Sciatic nerve (tissue), 2 donors: ENCODE measurements at places on chromosomes 16 and 17. TPM values are rescaled to one million over a fixed set of nuclear protein-coding genes. Genes with fewer than 3 reads are reported as not detected.
A peak's percentile ranks its signal among the peaks of the same experiment; 100 is the strongest.

Gene OGFOD3
- total RNA-seq: 23.5 TPM

- no peak for DNase-seq
Observed at GRCh38 chr17:49944273-49944870, 24.6 kb upstream of the DLX4 start.

DNA sequence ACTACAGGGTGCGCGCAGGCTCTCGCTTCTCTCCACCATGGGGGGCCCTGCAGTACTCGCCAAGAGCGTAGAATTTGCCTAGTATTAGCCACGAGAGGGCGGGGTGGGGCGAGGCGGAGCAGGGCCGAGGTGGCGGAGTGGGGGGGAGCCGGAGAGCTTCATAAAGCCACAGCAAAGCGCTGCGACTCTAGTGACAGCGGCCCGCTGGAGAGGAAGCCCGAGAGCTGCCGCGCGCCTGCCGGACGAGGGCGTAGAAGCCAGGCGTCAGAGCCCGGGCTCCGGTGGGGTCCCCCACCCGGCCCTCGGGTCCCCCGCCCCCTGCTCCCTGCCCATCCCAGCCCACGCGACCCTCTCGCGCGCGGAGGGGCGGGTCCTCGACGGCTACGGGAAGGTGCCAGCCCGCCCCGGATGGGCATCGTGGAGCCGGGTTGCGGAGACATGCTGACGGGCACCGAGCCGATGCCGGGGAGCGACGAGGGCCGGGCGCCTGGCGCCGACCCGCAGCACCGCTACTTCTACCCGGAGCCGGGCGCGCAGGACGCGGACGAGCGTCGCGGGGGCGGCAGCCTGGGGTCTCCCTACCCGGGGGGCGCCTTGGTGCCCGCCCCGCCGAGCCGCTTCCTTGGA is at the start of gene TBX21:
TBX21 (plus strand) TSS at position 190 of the 627 bp plus-strand sequence; CDS start at position 409, 219 bp downstream.
- DNase-seq: no peak

- DNase-seq: no peak
Observed at GRCh38 chr16:2364638-2365210, 24.2 kb upstream of the ABCA3 start.

- no peak for DNase-seq
Observed at GRCh38 chr16:30904114-30904780, 7.8 kb downstream of the CTF1 start.

DNA sequence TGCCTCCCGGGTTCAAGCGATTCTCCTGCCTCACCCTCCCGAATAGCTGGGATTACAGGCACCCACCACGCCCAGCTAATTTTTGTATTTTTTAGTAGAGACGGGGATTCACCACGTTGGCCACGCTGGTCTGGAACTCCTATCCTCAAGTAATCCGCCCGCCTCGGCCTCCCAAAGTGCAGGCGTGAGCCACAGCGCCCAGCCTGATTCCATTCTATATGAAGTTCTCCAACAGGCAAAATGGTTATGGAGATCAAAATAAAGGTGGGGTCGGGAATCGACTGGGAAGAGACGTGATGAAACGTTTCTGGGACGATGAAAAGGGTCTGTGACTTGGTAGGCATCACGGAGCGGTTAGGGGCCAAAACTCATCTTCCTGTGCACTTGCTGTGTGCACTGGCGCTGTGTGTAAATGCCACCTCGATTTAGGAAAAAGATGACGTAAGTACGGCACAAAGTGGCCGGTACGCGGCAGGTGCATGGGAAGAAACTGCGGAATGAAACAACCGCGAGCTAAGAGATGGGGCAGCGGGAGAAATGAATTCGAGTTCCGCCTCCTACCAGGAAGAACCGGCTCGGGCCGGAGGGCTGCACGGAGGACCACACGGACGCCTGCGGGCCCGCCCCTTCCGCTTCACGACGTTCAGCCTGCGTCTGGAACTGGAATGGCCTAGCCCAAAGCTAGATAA is 1.6 kb downstream of the TP53 start:
- DNase-seq: peak; percentile 96

- no peak for DNase-seq
Observed at GRCh38 chr17:17730250-17730935, 49.1 kb downstream of the RAI1 start.

Gene CASKIN1
- total RNA-seq: 1.6 TPM

GRCh38 chr17:34840750-34841149 is 120.5 kb downstream of the CCT6B start:
- DNase-seq: no peak

Gene CD300LB
- total RNA-seq: 1.2 TPM

DNA sequence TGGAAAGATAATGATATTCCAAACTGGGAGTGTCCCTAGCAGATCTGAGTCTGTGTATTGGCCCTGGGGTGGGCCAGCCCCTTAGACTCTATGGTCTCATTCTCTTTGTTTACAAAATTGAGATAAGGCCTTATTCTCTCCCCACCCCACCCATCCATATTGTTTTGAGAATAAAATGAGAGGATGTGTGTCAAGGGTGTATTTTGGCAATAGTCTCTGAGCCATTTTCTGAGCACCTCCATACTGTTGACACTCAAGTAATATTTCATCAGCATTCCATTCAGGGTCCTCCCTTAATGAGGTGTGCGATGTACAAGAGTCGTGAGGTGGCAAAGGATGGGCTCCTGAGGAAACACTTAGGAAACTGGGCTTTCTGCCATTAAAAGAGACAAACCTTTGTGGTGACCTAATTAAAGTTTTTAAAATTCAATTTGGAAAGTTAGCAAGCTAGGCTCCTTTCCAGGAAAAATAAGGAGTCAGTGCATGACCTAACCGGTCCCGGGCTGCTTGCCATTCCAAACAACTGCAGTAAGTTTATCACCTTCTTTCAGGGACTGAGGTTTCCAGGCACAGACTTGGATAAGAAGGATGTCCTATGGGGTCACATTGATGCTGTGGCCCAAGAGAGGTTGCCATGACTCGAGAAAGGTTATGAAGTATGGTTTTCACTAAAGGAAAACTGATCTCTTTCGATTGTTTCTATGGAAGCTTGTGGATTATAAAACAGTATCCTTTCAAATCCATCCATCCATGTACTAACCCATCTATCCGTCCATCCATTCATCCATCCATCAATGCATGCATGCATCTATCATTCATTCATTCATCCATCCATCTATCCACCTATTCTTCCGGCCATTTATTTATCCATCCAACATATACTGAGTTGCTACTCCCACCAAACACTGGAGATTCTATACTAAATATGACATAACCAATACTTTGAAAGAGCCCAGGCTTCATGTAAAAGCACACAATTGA is 443.3 kb downstream of the UTP18 start:
- peak; percentile 79 for DNase-seq
